NCI-H2171 (cell line): ENCODE measurements at places on chromosomes 5 and 9.

GRCh38 chr9:119298076-119298853 is 71.0 kb downstream of the BRINP1 start:
- DNase-seq: no peak

GRCh38 chr9:19146441-19147024 is 19.2 kb upstream of the PLIN2 start:
- DNase-seq: no peak

- DNase-seq: no peak
Observed at GRCh38 chr9:89655990-89656657, 51.3 kb downstream of the GADD45G start.

DNA sequence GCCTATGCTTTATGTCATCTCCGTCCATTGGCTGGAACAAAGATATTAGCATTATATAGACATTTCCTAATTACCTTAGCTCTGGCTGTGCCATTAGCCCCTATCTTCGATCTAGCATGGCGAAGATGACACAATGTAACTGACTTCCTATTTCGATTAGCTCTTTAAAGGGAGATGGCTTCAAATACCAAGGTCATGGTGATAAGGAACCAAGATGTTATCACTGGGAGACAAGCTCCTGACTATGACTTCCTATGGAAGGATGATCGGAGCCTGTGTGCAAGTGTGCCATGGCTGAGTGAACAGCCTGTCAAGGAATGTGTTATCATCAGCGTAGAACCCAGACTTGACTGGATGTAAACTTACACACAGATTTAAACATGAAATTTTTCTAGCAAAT is 602.1 kb downstream of the PSAT1 start:
- DNase-seq: no peak

DNA sequence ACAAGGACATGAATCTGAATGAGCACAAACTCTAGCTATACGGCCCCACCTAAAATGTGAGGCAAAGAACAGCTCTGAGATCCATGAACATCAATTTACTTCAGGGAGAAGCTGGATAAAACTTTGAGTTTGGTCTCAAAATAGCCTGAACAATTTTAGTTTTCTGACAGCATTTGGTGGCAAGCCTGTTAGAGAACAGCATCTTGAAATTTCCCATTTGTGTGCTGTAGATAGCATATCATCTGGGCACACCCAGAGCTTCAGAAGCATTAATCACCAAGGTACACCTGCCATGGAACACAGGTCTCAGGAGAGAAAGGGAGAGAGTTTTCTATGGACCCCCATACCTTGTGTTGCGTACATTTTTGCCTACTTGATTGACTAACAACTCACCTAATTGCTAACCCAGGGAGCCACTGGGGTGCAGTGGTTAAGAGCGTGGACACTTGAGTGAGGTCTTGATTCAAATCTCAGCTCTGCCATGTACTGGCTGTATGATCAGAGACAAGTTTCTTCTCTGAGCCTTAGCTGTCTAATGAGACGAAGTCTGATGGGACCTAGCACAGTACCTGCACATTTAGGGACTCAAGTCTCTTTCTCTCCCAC is 264.9 kb downstream of the PIK3R1 start:
- DNase-seq: no peak

- no peak for DNase-seq
Observed at GRCh38 chr9:89178830-89179539, 367 bp upstream of the SHC3 start.
